H1 (cell line): ENCODE measurements at places on chromosomes 3 and 15. TPM values are rescaled to one million over a fixed set of nuclear protein-coding genes. Genes with fewer than 3 reads are reported as not detected.

GRCh38 chr3:4877173-4877787 is 102.0 kb upstream of the BHLHE40 start:
- no peak for DNase-seq

DNA sequence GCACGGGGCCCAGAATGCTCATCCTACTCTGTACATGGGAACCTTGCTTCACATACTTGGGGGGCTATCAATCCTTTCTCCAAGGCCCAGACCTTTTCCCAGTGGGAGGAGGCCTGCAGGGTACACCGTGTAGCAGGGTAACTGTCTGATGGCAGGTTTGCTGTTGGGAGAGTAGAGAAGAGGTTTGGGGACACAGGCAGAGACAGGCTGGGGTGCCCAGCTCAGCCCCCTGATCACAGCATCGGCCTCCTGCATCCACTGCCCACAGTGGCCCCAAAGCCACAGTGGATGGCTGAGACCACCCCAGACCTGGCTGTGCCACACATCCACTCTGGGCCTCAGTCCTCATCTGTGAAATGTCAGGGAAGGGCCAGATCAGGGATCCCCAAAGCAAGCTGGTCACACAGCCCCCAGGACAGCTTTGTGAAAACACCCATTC is 5.6 kb downstream of the CHRNA3 start:
- DNase-seq, result no peak

GRCh38 chr3:111509308-111509707 is 32.7 kb upstream of the CD96 start:
- DNase-seq, result no peak

GRCh38 chr3:6108957-6109356 is 752.0 kb upstream of the GRM7 start:
- DNase-seq, result no peak

- DNase-seq, result no peak
Measured at GRCh38 chr3:181839039-181839915, 127.6 kb downstream of the SOX2 start.

DNA sequence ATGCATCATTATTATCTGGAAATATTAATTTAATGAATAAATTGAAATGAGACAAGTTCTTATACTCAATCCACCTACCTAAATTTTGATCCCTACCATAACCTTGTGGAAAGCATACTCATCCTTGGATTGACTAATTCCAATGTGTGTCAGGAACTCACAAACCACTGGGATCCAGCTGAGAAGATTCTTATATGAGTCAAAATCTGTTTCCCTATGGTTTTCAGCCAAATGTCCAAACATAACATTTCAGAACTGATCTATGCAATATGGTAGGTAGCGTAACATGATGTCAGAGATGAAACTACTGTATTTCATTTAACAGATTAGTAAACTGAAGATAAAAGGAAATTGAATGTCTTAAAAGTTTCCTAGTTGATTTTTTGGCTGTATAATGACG is 250.0 kb downstream of the PLOD2 start:
- no peak for DNase-seq

DNA sequence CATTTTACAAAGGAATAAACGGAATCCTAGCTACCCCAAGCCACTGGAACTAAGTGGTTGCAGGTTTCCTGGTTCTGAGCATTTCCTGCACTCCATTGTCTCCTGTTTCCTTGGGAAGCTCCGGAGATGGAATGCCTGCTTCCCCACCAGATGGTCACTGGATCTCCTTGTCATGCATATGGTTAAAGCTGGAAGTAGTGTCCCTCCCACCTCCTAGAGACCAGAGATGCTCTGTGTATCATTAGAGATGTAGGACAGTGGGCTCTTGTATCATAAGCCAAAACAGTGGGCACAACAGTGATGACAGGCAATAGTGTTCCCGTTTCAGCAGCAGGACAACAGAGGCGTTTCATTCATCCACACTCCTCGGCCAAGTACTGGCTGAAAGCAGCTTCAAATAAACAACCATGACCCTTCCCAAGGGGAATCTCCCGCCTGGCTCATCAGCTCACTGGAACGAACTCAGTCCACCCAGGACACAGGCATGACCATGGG is 136.2 kb upstream of the EIF1B start:
- no peak for DNase-seq

DNA sequence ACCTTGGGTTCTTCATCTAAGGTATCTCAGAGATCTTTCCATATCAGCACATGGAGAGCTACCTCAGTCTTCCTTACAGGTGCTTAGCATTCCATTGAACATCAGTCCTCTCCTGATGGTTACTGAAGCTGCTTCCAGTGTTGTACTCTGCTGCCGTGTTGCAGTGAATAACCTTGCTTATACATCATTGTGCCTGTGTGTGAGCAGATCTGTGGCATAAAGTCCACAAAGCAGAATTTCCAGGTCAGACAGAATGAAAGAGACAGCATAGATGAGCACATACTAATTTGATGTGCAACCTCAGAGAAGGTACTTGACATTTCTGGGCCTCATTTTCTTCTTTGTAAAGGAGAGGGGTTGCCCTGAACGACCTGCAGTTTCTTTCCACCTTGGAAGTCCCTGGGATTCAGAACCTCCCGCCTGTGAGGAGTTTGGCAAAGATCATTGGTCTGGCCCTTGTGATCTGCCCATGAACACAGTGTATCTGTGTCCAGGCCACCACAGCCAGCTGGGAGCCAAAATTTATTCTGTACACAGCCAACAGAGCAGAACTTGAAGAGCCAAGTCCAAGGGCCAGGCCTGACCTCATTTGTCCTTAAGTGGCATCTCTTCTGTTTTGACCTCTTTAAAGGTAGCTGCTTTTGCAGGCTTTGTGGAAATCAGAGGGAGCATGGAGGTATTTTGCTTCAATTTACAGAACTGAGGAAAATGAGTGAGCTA is 57.2 kb upstream of the SLC7A14 start:
- no peak for DNase-seq

GRCh38 chr3:43284171-43284570 is 2.2 kb upstream of the SNRK start:
- no peak for DNase-seq

DNA sequence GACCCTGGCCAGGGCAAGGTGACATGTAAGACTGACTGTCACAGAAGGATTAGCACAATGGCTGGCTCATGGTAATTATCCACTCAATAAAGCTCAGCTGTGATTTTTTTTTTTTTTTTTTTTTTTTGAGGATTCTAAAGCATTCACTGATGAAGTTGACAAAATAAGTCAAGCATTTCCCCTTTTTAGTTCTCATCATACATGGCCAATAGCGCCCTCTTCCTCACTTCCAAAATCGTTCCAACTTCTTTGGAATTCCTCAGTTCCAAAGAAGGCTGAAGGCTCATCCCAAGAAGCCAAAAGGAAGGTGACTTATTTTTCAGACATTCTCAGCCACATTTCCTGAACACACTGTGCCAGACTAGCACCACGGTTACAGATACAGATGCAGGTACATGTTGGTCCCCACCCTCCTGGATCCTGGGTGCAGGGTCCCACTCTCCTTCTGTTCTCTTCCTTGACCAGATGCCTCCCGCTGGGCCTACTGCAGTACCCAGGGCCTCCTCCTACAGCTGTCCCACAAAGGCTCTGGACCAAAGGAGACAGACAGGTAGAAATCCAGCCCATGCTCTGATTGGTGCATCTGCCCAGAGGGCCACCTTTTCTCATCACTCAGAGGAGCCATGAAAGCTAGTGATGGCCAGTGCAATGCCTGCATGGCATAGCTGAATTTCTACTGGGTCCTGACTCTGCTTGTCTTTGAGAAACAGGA is 202.6 kb downstream of the UACA start:
- DNase-seq, result peak; percentile 40

DNA sequence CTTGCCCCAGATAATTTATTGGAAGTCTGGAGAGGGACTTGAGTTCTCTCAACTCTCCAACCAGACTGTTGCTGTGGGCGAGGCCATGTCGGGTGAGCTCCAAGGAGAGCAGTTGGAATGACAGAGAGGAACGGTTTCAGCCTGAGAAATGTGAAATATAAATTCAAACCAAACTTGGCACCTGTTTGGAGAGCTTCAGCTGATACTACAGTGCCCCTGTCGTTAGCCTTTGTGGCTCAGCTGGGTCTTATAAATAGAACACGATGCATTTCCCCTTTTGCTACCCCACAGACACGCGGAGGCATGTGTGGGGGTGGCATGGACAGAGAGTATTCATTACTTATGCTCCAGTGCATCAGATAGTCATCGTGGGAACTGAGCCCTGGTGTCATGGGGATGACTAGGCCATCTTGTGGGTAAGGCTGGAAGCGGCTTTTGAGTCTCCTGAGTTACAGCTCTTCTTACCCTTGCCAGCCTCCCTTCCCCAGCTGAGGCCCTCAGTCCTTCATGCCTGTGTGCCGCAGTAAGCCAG is 15.6 kb downstream of the SMAD3 start:
- DNase-seq, result no peak

- DNase-seq, result no peak
Measured at GRCh38 chr3:135865085-135865484, 100.4 kb upstream of the PPP2R3A start.

GRCh38 chr3:177426878-177427495 is 229.7 kb upstream of the TBL1XR1 start:
- no peak for DNase-seq

- no peak for DNase-seq
Measured at GRCh38 chr3:127185962-127186674, 6.8 kb upstream of the PRR23E start.

- DNase-seq, result no peak
Measured at GRCh38 chr3:128481438-128481942, 11.5 kb downstream of the GATA2 start.

DNA sequence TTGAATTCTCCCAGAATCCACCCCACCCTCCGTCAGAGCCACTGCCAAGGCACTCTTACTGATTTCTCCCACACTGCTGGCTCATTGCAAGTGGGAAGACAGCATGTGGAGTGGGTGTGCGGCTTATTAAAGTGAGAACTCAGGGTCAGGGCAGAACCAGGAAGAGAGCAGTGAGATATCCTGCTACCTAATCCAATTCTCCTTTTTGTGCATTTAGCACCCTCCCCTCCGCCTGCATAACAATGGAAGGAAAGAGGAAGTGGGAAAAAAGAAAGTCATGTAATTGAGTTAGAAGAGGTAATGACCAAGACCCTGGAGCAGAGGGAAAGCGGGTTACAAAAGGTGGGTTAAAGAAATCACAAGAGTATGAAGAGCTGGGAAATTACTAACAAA is 27.8 kb upstream of the PIK3CB start:
- no peak for DNase-seq

DNA sequence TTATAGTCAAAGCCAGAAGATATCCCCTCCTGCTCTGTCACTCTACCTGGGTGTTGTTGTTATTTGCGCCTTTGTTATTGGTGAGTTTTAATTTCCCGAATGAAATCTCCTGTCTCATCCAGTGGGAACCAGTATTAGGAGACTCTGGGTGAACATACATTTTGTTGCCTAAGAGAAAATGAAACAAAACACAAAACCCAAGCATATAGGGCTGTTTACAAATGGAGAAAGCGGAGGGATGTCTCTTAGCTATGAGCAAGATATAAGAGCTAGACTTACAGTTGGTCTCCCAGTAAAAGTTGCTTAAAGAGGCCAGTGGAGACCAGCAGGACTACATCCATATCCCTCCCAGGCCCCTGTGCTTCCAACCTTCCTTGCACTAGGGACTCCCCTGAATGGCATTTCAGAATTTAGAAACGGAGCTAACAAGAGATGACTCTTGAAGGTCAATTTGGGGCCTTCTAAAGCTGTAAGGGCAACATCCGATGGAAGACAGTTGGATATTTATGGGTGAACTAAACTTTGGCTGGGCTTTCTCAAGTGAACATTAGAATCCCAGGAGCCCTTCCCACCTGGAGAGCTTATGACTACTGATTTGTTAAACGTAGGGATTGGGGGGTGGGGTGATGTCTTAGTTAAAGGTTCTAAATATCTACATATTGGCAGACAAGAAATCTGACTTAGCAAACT is 2.7 kb downstream of the EOMES start:
- no peak for DNase-seq

GRCh38 chr3:72628065-72628464 is 220.2 kb downstream of the SHQ1 start:
- DNase-seq, result no peak

DNA sequence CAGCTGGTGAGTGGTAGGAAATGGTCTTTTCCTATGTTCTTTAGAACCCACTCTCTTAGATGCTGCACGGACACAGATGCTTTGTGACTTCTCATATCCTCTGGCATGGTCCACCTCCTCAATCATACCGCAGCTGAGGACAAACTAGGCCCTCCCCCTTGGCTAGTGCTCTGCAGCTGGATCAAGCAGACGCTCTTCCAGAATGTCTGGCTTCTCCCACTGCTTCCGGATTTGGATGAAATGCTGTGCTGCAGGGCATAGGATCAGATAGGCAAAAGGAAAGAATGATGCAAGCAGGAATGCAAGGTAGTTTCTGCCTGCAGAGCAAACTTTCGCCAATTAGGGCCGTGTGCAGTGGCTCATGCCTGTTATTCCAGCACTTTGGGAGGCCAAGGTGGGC is 75.7 kb upstream of the SLC4A7 start:
- no peak for DNase-seq

DNA sequence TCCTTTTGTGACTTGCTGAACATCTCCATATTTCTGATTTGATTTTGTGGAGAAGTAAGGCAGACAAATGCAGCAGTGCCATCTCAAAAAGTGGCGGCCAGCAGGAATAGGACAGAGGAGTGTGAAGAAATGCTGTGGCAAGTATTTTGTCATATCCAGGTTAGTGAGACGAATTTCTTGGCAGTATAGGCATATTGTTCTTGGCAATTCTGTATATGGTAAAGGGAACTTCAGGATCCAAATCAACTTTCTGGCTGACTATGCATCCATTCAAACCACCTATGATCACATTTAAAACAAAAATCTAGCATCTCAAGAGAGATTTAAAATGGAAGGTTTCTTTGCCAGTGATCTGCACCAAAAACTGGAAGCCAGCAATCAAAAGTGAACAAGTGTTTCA is 228.0 kb downstream of the DTWD1 start:
- no peak for DNase-seq

- DNase-seq, result no peak
Measured at GRCh38 chr3:105285653-105286241, 81.0 kb upstream of the ALCAM start.

DNA sequence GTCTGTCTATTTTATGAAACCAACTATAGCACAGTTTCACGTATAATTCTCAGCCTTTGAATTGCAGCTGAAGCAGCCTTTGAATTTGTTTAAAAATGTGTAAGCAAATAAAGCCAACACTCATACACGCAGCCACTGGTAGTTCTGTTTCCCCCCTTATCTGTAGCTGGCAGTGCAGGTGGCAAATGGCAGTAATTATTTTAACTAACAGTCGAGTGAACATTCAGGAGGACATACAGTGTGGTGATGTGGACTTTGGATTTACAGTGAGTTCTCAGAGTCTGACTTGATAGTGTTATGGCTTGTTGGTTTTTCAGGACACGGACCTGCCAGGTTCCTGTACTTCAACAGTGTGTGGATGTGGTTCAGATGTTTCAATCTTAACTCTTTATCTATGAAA is 64.0 kb upstream of the SKOR1 start:
- no peak for DNase-seq

The CHRM5 gene
- total RNA-seq, result not detected in 2 replicates

The ATP6V1A gene
- 90.4 and 90.9 TPM in 2 replicates for total RNA-seq

The SEC22A gene
- total RNA-seq, result 10.4 and 10.6 TPM in 2 replicates

The COL6A5 gene
- total RNA-seq, result 0.06 TPM in 1 of 2 replicates, not detected in the other

The ZNF660 gene
- total RNA-seq, result 11.7 and 13.0 TPM in 2 replicates

The TGM5 gene
- total RNA-seq, result not detected in 2 replicates

The NME9 gene
- not detected in 2 replicates for total RNA-seq

The CCRL2 gene
- not detected in 2 replicates for total RNA-seq

The PYGO1 gene
- 1.1 and 1.3 TPM in 2 replicates for total RNA-seq

The CISH gene
- 1.9 and 3.1 TPM in 2 replicates for total RNA-seq

The TP63 gene
- 0.06 TPM in 1 of 2 replicates, not detected in the other for total RNA-seq
